ENCODE measurements at places on chromosomes 5 and 9. TPM values are rescaled to one million over a fixed set of nuclear protein-coding genes. Genes with fewer than 3 reads are reported as not detected.

GRCh38 chr5:38707352-38708210 lies 138.2 kb upstream of the OSMR start:
- no peak overlapping the region for H3K4me3 ChIP-seq
- no peaks in the 10 kb centered on the region for H3K27me3 ChIP-seq
- H3K36me3 ChIP-seq: no peaks in the 10 kb centered on the region

GRCh38 chr9:99368341-99369326 lies 146.6 kb downstream of the SEC61B start:
- H3K36me3 ChIP-seq: no peaks in the 10 kb centered on the region
- H3K27ac ChIP-seq: no peak overlapping the region
- H3K4me1 ChIP-seq: 0 out of 2 replicates have a peak, but pooled peaks cover 5% of the 10 kb centered on the region
- no peak for DNase-seq

- H3K4me3 ChIP-seq: no peak overlapping the region
- peaks cover 4% of the 10 kb centered on the region for H3K4me1 ChIP-seq
Measured at GRCh38 chr5:138661291-138661960, 86.2 kb upstream of the HSPA9 start.

The FCN2 gene
- total RNA-seq: not detected

- peaks cover 6% of the 10 kb centered on the region for H3K36me3 ChIP-seq
- no peak overlapping the region for H3K4me3 ChIP-seq
Measured at GRCh38 chr9:130104491-130105193, 50.9 kb downstream of the GPR107 start.

DNA sequence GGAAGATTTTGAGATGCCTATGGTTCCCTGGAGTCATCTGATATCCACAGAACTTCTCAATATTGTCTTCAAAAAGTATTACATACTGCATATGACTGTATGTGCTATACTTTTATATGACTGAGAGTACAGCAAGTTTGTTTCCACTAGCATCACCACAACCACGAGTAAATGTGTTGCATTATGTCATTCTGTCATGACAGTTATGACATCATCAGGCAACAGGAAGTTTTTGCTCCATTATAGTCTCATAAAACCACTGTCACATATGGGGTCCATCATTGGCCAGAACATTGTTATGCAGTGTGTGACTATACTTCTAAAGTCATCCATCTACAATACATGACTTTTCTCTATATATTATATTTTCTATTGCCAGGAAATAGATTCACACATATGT lies 831.7 kb downstream of the SEMA5A start:
- no peak for DNase-seq
- H3K4me3 ChIP-seq: no peak overlapping the region
- no peak overlapping the region for H3K27ac ChIP-seq
- no peaks in the 10 kb centered on the region for H3K36me3 ChIP-seq
